ENCODE measurements at places on chromosomes 7 and 10.
A peak's percentile ranks its signal among the peaks of the same experiment; 100 is the strongest.

DNA sequence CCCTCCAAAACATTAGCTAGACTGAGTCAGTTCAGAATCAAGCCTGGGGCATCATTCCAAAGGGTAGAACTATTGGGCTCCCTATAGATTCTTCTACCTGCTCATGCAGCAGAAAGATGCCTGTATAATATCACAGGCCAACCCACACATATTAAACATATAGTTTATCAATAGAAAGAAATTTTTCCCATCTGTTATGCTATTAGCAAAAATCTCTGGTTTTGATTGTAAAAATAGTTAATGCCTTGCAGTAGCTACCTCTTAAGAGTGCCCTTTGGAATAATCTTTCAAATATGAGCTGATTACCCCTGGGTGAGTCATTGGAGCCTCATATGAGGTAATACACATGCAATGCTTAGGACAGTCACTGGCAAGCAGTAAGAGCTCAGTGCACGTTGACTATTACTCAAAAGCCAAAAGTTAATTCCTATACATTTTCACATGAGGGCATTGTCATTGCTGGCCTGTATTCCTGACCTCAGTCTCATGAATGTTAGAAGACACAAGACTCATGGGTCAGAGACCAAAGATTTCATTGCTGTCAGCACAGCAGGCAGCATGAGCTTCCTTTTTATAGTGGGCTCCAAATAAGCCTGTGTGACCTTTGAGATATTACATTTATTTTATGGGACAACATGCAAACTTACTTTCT lies 180.0 kb downstream of the FGFR2 start:
- no peak for DNase-seq

DNA sequence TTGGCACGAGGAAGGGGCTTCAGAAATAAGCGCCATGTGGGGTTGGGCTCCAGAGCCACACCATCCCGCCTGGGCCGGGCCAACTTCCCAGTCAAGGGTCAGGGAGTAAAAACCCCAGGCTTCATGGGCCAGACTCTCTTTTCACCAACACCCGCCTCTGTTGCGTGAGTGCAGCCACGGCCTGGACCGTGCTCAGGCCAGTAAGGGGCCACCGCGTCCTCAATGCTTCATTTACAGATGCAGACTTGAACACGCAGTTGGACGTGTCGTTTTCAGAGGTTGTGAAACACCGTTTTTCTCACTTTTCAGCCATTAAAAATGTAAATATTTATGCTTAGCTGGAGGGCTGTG lies 161.0 kb downstream of the WDR37 start:
- no peak for DNase-seq

DNA sequence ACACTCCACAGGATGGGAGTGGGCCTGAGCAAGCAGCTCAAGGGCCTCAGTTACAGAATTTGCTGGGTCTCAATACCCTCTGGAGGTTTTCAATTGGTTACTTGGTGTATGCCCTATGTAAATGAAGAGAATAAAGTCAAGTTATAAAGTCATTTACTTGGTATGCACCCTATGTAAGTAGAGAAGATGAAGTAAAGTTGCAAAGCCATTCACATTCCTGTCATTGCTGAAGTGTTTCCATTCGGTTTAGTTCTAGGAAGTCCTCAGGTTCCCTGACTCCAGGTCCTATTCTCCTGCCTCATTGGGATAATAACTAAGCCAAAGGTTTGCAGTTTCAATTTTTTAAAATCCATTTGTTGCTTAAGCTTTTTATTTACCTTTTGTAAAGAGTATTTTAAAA lies 272.6 kb upstream of the NPSR1 start:
- no peak for DNase-seq

- no peak for DNase-seq
These were observed 188.9 kb downstream of the LRMDA start for GRCh38 chr10:75620356-75620755.

DNA sequence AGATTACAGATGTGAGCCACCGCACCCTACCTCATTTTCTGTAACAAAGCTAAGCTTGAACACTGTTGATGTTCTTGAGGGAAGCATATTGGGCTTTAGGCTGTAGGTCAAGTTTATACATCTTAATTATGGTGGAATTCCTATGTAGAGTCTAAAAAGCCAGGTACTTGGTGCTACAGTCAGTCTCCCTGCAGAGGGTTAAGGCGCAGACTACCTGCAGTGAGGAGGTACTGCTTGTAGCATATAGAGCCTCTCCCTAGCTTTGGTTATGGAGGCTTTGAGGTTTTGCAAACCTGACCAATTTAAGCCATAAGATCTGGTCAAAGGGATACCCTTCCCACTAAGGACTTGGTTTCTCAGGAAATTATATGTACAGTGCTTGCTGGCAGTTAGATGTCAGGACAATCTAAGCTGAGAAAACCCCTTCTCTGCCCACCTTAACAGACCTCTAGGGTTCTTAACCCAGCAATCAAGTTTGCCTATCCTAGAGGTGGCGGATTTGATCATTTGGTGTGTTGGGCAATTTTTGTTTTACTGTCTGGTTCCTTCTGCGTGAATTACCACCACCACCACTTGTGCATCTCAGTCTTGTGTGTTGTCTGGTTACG lies 6.0 kb downstream of the PPIA start:
- DNase-seq: no peak

DNA sequence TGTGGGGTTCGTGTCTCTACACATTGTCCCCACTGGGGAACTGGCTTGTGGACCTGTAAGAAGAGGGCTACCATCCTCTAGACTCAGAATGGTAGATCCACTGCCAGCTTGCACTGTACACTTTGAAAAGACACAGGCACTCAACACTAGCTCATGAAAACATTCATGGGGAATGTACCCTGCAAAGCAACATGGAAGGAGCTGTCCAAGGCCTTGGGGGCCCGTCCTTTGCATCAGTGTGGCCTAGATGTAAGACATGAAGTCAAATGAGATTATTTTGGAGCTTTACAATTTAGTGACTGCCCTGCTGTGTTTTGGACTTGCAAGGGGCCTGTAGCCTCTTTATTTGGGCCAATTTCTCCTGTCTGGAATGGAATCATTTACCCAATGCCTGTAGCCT lies 399.0 kb upstream of the PCDH15 start:
- DNase-seq: no peak

DNA sequence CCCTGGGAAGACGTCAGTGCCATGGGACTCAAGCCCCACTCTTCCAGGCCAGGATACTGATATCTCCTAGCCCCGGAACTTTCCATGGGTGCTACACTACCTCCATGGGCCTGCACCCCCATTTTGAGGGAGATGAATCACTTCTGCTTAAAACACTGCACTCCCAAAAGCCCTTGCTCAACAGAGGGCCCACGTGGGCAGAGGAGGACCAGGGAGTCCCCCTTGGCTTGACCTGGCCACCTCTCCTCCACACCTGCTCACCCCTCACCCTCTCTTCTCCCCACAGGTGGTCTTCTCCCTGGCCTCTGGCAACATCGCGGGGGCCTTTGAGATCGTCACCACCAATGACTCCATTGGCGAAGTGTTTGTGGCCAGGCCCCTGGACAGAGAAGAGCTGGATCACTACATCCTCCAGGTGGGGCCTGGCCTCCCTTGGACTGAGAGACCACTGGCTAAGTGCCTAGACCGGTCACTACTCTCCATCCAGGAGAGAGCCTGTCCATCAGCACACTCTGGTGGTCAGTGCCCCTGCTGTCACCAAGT lies 19.9 kb upstream of the C10orf105 start:
- DNase-seq: no peak

DNA sequence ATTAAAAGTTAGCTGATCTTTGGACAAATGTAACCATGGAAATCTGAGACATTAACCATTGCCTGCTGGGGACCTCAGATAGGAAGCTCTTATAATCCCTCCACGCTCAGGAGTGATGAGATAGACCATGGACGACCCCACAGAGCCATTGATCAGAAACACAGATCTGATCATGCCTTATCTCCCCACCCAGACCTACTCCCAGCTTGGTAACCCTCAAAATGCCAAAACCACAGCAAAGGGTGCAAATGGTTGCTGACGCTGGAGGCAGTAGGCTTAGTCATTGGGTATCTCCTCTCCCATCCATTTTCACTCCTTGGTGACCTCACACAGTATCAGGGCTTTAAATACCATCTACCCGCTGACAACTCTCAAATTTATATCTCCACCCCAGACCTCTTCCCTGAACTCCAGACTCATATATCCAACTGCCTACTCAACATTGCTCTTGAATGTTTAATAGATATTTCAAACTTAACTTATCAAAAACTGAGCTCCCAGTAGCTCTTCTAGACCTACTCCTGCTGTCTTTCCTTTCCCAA lies 60.8 kb downstream of the CRTAC1 start:
- no peak for DNase-seq

DNA sequence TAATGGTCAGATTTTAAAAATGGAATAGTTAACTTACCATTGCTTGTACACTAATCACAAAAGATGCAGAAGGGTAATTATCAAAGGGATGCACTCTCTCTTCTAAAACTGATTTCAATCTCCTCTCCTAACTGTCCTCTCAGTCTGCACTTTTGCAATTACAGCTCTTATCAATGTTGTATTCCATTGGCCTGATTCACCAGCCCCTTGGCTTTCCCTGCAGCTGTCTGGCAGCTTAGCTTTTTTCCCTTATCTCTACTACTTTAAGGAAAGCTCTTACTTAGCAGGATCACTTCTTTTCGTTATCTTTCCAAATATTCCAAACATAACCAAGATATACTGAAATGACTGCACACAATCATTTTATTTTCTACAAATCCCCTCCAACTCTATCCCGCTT lies 448.8 kb downstream of the GRM8 start:
- no peak for DNase-seq

- DNase-seq: peak; percentile 18
These were observed 10.0 kb upstream of the DUSP5 start for GRCh38 chr10:110487411-110488331.

DNA sequence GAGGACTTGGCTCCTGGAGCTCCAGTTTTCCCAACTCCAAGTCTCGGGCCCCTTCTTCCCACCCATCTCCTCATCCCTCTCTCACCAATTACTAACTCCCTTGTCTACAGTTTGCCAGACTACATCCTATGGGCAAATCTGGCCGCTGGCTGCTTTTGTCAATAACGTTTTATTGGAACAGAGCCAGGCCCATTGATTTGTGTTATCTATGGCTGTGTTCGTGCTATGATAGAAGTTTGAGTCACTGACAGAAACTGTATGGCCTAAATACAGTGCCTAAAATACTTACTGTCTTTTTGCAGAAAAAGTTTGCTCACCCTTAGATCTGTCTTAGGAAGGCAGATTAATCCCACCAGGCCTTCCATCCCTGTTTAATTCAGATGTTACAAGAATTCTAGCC lies 71.3 kb downstream of the PIP4K2A start:
- DNase-seq: no peak

- DNase-seq: no peak
These were observed 283.1 kb upstream of the NRP1 start for GRCh38 chr10:33617381-33618080.

- DNase-seq: no peak
These were observed 30.9 kb downstream of the LAMB1 start for GRCh38 chr7:107972075-107972482.

- DNase-seq: no peak
These were observed 30.4 kb upstream of the UCN3 start for GRCh38 chr10:5334196-5334880.

DNA sequence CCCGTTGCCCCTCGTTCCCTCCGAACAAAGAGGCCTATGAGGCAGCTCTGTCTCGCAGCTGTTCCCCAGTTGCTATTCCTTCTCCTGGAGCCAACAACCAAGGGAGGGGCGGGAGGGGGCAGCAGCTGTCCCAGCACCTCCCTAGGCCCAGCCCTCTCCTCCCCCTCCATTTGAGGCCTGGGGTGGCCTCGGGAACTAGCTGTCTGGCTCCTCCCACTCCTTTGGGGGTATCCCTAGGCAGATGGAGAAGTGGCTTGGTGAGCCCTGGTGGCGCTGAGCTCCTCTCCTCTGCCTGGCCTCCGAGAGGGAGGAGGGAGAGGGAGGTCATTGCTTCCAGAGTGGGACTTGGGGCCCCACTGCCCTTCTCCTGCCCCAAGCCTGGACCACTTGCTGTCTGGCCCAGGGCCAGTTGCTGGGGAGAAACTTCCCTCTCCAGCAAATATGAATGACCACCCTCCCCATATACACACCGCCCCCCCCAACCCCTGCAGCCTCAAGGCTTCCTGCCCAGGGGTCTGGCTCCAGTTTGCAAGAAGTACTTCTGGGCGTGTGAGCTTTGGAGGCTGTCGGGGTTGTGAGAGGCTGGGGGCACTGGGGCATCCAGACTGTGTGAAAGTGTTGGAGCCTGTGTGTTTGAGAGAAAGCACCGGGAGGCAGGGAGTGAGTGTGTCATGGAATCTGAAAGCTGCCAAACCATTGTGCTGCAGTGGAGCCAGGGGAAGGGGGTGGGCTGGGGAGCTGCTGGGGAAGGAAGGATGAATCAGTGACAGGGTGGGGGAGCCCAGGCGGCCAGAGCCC lies 3.1 kb downstream of the FLNC start:
- DNase-seq: peak; percentile 48

DNA sequence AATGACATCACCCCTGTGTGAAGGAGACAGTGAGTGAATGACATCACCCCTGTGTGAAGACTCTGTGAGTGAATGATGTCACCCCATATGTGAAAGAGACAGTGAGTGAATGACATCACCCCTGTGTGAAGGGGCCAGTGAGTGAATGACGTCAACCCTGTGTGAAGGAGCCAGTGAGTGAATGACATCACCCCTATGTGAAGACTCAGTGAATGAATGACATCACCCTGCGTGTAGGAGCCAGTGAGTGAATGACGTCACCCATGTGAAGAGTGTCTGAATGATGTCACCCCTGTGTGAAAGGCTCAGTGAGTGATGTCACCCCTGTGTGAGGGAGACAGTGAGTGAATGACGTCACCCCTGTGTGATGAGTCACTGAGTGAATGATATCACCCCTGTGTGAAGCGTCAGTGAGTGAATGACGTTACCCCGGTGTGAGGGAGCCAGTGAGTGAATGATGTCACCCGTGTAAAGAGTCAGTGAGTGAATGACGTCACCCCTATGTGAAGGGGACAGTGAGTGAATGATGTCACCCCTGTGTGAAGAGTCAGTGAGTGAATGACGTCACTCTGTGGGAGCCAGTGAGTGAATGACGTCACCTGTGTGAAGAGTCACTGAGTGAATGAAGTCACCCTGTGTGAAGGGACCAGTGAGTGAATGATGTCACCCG lies 478.1 kb downstream of the PTPRN2 start:
- DNase-seq: no peak

DNA sequence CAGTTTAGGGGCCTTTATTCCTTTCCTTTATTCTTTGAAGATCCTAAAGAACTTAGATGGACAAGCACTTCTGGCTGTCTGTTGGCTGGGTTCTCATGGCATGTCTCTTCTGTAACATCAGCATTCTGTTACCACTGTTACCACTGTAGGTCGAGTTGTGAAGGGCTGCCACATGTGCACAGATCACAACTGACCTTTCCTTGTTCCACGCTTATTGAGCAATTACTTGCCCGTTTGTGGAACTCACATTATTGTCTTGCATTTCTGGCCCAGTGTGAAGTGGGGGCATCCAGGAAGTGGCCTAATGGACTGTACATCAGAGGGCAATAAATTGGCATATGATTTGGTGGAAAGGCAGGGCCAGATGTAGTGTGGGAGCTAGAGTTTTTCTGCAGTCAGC lies 23.7 kb downstream of the GBF1 start:
- DNase-seq: no peak

- DNase-seq: no peak
These were observed at the start of gene DOCK1 for GRCh38 chr10:126904818-126905701. Gene DOCK1 (plus strand): TSS chr10:126905428. CDS start chr10:126905518, 90 bp downstream.
